ENCODE measurements at places on chromosomes 4 and X.

GRCh38 chr4:94641702-94642560, 115.8 kb upstream of the BMPR1B start:
- no peak for DNase-seq

DNA sequence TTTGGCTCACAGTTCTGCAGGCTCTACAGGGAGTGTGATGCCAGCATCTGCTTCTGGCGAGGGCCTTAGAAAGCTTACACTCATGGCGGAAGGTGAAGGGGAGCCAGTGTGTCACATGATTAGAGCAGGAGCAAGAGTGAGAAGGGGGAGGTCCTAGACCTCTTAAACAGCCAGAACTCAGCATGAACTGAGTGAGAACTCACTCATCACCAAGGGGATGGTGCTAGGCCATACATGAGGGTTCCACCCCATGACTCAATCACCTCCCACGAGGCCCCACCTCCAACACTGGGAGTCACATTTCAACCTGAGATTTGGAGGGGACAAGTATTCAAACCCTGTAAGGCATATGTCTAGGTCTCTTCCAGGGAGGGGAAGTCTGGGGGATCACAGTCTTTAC, 33.4 kb downstream of the SPRY1 start:
- DNase-seq: no peak

DNA sequence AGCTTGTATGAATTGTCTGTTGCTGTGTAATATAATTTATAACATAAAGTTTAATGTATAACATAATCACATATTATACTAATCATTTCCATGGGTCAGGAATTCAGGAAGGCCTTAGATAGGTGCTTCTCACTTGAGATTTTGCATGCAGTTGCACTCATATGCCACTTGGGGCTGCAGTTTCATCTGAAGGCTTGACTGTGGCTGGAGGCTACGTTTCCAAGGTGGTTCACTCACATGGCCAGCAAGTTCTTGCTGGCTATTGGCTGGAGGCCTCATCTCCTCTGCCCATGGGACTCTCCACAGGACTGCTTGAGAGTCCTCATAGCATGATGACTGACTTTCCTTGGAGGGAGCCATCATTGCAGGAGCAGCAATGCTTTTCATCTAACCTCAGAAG, 53.4 kb upstream of the STX18 start:
- DNase-seq: no peak

DNA sequence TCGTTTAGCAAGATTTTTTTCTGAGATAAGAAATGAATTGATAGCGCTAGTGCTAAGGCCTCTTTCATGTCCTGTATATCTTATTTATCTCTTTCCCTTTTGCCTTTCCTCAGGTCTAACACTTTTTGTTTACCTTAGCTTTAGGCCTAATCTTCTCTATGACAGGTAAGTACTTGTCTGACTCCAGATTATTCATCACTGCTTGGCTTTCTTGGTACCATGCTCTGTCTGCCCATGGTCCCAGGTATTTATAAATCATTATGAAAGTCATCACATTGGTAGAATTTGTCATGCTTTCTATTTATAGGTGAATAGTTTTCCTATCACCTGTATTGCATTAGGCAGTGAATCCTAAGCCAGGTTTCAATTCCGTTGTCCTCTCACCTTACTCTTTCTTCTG, 99.5 kb upstream of the CTSO start:
- no peak for DNase-seq

GRCh38 chr4:132763465-132763864, 385.6 kb upstream of the PCDH10 start:
- DNase-seq: no peak

- no peak for DNase-seq
Measured at GRCh38 chr4:112593438-112594133, 43.1 kb downstream of the ZGRF1 start.

DNA sequence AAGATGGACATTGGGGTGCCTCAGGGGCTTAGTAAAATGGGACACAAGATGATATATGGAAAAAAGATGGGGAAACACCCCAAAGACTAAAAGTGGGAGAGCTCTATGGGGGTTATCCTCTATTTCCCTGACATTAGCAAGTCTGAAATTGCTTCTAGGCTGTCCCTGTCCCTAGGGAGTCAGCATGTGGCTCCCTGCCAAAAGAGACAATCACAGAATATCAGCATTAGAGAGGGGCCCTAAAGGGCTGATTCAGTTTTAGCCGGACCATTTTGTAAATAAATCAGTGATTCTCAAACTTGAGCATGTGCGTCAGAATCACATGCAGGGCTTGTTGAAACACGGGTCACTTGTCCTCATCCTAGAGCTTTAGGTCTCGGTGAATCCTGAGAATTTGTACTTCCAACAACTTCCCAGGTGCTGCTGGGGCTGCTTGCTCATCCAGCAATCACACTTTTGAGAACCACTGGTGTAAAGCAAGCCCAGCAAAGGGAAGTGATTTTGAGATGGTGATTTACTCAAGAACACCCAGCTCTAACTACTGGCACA, 165.3 kb upstream of the DGKK start:
- DNase-seq: no peak

GRCh38 chrX:119455264-119455663, 13.0 kb upstream of the SLC25A5 start:
- no peak for DNase-seq

DNA sequence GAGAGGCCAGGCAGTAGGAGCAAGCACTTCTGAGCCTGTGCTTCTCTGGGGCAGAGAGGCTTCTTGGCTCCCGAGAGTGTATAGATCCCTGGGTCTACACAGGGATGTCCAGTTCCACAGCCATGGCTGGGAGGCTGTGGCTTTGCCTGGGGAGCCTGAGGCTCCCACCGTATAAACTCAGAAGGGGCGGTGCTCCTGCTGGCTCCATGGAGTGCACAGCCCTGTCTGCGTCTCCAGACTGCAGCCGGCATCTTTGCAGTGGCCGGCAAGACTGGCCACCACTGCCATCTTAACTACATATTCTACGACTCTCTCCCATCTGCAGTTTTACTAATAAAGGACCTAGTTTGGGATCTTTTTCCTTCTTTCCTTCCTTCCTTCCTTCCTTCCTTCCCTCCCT, 1253.8 kb downstream of the C4orf33 start:
- no peak for DNase-seq

- DNase-seq: no peak
Measured at GRCh38 chr4:27931584-27931983, 1070.9 kb downstream of the STIM2 start.

- DNase-seq: no peak
Measured at GRCh38 chr4:6991771-6992557, 51.2 kb upstream of the TADA2B start.

- no peak for DNase-seq
Measured at GRCh38 chrX:146186540-146186939, 368.9 kb downstream of the SLITRK2 start.

GRCh38 chr4:42293967-42294813, 103.1 kb upstream of the SHISA3 start:
- no peak for DNase-seq

Data from stimulated activated naive CD4-positive, alpha-beta T cell (primary cell).